ENCODE measurements at places on chromosomes 7 and 10.

GRCh38 chr7:153393666-153394065 lies 634.1 kb downstream of the ACTR3B start:
- no peak for DNase-seq

GRCh38 chr7:2331707-2332106 lies 17.5 kb upstream of the SNX8 start:
- no peak for DNase-seq

DNA sequence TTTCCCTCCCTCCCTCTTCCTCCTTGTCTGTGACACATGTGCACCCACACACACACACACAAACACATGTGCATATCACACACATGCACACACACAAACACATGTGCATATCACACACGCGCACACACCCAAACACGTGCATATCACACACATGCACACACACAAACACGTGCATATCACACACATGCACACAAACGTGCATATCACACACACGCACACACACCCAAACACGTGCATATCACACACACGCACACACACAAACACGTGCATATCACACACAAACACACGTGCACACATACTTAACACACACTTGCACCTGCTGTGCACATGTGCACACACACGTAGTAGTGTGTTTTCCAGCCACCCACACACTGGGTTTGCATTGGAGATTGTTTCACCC lies 29.4 kb upstream of the KNDC1 start:
- no peak for DNase-seq

DNA sequence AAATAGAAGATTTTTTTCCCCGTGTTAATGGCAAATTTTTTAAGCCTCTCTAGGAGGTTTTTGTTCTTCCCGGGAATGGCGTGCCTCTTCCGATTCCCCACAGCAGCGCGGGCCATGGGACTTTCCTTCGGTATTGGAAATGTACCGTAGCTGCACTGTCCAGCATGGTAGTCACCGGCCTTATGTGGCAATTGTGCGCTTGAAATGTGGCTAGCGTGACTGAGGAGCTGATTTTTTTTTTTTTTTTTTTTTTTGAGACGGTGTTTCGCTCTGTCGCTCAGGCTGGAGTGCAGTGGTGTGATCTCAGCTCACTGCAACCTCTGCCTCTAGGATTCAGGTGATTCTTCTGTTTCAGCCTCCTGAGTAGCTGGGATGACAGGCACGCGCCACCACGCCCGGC lies 938 bp upstream of the TCTN3 start:
- DNase-seq: no peak

GRCh38 chr10:17662193-17663138 lies 18.5 kb downstream of the STAM start:
- no peak for DNase-seq

DNA sequence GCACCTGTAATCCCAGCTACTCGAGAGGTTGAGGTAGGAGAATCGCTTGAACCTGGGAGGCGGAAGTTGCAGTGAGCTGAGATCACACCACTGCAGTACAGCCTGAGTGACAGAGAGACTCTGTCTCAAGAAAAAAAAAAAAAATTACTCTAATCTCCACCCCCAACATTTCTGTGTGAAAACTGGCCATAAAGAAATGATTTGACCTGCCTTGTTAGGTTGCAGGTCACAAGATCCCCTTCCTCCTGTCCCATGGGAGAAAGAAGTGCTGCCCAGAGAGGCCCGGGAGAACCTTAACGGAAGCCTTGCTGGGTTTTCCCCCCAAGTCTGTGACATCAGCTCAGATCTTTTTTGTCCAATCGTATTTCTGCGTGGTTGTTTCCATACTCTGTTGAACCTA lies 8.7 kb upstream of the CALHM1 start:
- no peak for DNase-seq

DNA sequence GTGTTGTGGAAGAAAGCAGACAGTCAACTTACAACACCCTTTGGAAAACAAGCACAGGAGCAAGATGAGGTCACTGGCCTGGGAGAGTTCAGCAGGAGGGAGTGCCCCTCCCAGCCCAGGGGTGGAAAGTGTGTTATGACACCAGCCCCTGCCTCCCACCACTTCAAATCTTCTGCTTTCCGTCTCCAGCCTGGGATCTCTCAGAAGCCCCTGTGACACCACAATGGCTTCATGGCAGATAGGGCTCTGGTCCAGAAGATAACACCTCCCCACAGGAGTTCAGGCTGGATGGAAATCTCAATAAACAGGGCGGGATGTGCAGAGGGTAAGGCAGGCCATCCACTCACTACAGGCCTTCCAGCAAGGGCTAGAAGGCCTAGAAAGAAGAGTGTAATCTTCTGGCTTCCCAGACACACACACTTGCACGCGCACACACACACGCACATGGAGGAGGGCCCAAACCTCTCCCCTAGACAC lies 48.7 kb upstream of the ZMIZ1 start:
- DNase-seq: no peak

- no peak for DNase-seq
These were observed 13.3 kb downstream of the MAP3K8 start for GRCh38 chr10:30447125-30447799.

- no peak for DNase-seq
These were observed 42.3 kb downstream of the NOC3L start for GRCh38 chr10:94320285-94320914.

GRCh38 chr7:84651876-84652275 lies 457.3 kb upstream of the SEMA3A start:
- no peak for DNase-seq

DNA sequence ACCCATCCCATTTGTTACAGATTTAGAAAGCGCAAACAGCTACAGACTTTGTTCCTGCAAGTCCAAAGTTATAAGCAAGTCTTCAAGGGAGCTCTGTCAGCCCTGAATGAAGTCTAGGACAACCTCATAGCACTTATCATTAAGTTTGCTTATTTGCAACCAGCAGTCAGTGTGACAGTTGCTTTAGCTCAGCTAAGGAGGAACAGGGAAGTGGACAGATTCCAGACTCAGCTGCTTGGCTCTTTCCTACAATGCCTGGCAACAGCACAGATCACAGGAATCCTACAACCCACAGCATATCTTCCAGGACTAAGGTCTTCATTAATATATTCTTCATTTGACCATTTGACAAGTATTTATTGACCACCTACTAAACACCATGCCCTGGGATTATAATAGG lies 17.4 kb upstream of the KIF5B start:
- no peak for DNase-seq

- no peak for DNase-seq
These were observed 42.6 kb upstream of the EFCAB10 start for GRCh38 chr7:105623906-105624305.

- DNase-seq: no peak
These were observed 29.6 kb upstream of the DKK1 start for GRCh38 chr10:52284416-52285013.

- no peak for DNase-seq
These were observed 60.1 kb upstream of the NAMPT start for GRCh38 chr7:106344861-106345260.

- no peak for DNase-seq
These were observed 160.9 kb upstream of the CSTF2T start for GRCh38 chr10:51860257-51860656.

- no peak for DNase-seq
These were observed 25.1 kb downstream of the CPEB3 start for GRCh38 chr10:92265687-92266258.

DNA sequence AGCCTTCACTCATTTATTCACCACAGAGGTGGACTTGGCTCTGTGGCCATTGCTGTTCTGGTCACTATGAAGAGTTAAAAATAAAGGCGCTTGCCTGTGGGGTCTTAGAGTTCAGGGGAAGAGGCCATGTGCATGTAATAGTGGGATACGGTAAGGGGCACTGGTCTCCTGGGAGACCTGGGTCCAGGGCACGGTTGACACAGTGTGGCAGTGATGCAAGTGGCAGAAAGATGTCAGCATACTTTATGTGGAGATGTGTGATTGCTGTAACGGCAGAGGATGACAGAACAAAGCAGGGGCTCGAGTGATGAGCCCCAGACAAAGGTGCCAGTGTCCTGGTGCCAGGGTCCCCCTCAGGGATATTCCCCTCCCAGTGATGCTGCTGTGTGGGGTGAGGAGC lies 8.6 kb downstream of the ZSCAN25 start:
- no peak for DNase-seq

DNA sequence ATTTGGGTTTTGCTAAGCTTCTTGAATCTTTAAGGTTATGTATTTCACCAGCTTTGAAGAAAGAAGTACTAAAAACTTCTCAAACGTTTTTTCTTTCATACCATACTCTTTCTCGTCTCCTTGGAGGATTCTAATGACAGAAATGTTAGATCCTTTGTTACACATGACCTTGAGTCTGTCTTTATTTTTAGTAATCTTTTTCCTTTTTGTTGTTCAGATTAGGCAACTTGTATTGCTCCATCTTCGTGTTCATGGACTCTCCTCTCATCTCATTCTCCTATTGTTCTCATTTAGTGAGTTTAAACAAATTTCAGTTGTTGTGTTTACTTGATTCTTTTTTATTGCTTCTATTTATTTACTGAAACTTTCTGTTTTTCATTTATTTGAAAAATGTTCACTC lies 73.7 kb downstream of the WDFY4 start:
- DNase-seq: no peak

GRCh38 chr10:60237977-60238758 lies 151.5 kb downstream of the ANK3 start:
- no peak for DNase-seq

GRCh38 chr10:6130848-6131470 lies 42.1 kb downstream of the RBM17 start:
- DNase-seq: no peak

DNA sequence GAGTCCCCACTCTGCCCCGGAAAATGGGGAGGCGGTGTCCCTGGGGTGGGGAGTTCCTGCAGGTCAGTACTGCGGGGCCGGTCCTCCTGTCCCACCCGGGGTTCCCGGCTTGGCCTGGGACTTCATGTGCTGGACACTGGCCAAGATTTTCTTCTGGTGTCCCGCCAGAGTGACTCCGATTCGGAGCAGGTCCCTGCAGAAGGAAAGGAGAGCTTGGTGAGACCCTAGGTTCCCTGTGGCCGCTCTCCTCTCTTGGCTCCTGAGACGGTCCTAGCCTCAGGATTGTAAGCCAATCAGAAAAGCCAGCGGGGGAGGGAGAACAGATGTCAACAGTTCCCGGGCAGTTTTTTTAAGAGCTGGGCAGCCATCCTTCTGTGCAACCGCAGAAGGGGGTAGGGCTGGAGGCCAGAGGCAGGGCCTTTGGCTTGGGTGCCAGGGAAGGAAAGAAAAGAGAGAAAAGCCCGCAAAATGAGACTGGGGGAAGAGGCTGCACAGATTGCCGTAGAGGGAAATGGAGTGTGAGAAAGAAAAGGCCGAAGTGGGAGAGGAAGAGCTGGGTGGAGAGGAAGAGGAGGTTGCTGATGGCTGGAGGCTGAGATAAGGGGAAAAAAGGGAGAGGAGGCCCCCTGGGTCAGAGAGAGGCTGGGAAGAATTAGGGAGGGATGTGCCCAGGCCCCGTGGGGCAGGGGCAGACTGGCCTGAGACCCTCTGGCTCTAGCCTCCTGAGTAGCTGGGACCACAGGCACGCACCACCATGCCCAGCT lies 23.7 kb downstream of the EPHB4 start:
- DNase-seq: no peak

GRCh38 chr7:23120106-23120505 lies 14.5 kb downstream of the KLHL7 start:
- no peak for DNase-seq

DNA sequence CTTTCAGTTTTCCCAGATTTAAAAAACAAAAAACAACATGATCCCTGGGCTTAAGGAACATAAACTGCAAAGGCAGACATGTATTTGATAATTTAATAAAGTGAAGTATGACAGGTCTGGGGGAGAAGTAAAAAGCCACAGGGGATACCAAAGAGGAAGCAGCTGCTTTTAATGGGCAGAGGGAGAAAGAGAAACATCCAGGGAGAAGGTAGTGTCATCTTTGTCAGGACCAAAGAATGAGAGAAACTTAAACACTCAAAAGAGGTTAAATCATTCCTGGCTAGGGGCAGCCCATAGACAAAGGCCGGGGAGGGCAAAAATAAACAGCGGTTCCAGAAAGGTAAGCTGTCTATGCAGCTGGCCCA lies 94.5 kb downstream of the GRB10 start:
- no peak for DNase-seq

DNA sequence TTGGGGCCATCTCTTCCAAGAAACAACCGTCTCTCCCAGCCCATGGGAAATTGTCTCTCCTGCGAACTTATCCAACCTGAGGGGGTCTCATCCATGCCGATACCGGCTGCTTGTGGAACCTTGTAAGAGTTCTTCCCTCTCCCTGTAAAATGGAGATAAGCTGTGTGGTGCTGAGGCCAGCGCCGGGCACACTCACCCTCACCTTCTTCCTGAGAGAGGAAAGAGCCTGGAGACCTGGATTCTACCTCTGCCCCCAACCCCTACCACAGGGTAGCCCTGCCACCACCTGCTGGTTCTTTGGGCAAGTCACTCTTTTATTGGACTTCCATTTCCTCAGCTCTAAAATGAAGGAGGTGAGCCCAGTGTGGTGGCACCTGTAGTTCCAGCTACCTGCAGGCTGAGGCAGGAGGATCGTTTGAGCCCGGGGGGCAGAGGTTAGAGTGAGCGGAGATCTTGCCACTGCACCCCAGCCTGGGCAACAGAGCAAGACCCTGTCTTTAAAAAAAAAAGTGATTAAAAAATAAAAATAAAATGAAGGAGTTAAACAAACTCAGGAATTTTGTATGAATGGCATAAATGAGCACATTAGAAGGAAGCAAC lies 38.4 kb upstream of the PSAP start:
- DNase-seq: no peak

DNA sequence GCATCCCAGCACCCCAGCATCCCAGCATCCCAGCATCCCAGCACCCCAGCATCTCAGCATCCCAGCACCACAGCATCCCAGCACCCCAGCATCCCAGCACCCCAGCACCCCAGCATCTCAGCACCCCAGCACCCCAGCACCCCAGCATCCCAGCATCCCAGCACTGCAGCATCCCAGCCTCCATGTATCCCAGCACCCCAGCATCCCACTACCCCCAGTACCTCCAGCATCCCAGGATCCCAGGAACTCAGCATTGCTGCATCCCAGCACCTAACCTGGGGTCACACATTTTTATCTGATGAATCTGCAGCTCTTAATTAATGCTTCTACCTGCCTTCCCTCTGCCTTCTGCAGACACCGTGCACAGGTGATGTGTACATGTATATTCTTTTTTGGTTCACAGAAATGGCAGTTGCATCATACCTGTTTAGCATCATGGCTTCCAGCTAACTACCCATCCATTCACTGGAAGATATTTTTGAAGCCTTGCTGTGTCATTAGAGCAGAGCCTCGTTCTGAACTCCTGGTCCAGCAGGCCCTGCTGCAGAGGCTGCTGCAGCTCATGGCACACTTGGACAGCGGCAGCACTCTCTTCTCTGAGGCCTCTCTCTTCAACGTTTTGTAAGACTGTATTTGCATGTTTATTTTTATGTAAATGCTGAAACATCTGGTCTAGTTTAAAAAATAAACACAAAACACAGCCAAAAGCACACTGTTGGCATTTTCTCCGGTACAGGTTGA lies 4.6 kb upstream of the CFAP46 start:
- DNase-seq: no peak

GRCh38 chr10:112701211-112701877 lies 248.7 kb upstream of the TCF7L2 start:
- no peak for DNase-seq

GRCh38 chr10:74145133-74145532 lies 5.5 kb downstream of the AP3M1 start:
- no peak for DNase-seq

- no peak for DNase-seq
These were observed 56.0 kb upstream of the MACROH2A2 start for GRCh38 chr10:69996611-69997010.

Data from T-helper 22 cell (primary cell).